MM.1S (cell line): ENCODE measurements at places on chromosomes 6 and 20.

GRCh38 chr6:32627831-32628230 lies 9.4 kb upstream of the HLA-DQA1 start:
- no peak for DNase-seq

DNA sequence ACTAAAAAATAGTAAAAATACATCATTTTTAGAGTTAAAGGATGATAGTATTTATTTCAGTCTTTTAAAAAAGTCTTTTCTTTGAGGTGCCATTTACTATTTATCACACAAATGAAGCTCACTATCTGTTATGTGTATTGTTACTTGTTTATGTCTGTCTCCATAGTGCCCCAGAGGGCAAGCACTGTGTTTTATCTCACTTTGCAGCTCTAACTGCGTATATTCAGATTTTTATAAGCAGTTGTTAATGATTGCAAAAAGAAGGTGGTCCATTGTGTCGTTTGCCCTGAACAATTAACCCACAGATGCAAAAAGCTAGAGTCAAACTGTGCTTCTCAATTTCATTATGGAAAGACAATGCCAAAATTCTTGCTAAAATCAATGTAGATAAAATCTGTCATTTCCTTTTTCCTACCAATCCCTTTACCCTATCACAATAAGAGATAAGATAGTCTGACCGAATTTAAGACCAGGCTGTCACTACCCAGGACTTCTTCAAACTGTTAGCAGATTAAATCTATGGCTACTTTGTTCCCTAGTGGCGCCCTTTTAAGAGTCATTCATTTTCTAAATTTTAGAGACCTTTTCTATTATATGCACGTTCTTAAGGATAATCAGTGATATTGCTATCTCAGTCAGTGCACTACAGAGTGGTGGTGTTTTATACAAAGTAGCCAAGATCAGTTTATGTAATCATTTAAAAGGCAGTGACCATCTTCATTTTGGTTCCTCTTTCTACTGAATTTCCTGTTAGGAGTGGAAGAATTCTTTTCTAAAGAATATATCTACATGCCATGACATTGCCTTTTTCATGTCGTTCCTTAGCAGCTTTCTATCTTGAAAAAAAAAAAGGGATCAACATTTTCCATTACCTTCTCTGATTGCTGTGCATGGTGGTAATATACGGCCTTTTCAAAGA lies 133.1 kb upstream of the PRDM1 start:
- no peak for DNase-seq

DNA sequence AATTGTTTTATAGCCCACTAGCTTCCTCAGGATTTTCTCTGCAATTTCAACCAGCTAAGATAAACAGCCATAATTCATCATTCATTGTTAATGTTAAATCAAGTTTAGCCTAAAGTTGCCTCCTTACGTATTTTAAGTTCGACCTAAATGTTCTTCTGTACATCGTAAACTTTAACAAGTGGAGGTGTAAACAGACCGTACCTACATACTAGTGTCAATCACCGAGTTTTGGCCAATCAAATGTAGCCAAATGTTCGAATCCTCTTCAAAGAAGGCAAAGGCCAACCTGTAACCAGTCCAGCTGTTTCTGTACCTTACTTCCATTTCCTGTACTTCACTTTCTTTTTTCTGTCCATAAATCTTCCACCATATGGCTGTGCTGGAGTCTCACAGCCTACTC lies 13.5 kb downstream of the MBOAT1 start:
- DNase-seq, result no peak

GRCh38 chr20:38649275-38649891 lies 47.8 kb downstream of the ARHGAP40 start:
- DNase-seq, result no peak

DNA sequence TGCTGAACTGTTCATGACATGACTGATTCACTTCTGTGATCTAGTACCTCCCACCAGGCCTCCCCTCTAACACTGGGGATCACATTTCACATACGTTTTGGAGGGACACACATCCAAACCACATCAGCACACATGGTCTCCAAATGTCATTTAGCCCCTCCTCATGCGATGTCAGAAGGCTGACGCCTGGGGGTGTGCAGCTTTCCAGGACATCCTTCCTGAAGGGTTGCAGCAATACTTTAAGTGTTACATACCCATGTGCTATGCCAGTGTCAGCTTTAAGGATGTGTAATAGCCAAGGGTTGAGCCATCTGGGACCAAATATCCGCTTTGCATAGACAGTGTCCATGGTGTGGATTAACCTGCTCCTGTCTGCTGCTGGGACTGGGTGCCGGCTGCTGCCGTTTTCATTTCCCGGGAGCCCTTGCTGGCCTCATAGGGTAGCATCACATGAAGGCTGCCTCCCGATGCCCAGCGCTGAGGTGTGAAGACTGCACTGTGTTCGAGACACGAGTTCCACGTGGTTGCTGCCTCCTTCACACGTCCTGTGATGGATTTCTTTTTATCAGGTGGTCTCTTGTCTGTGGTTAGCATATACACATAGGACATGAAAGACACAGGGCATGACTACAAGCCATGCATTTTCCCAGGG lies 219.0 kb downstream of the THBS2 start:
- DNase-seq, result no peak

- DNase-seq, result no peak
These were observed 701 bp downstream of the RFX6 start for GRCh38 chr6:116877743-116878142.

DNA sequence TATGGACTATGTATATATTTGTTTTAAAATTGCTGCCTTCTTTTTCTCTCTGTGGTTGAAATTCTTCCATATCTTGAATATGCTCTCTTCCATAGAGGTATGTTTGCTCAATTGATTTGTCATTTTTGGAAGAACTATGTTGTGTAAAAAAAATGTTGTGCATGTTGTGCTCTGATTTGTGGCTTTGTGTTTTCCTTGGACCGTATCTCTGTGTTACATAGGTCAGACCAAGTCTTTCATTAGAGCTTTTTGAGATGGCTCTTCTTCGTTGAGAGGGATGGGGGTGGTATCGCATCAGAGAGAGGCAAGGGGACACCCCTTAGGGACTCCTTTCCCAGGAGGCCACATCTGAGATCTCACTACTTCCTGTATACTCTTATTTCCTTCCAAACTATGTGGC lies 43.8 kb downstream of the TMEM244 start:
- DNase-seq, result no peak

DNA sequence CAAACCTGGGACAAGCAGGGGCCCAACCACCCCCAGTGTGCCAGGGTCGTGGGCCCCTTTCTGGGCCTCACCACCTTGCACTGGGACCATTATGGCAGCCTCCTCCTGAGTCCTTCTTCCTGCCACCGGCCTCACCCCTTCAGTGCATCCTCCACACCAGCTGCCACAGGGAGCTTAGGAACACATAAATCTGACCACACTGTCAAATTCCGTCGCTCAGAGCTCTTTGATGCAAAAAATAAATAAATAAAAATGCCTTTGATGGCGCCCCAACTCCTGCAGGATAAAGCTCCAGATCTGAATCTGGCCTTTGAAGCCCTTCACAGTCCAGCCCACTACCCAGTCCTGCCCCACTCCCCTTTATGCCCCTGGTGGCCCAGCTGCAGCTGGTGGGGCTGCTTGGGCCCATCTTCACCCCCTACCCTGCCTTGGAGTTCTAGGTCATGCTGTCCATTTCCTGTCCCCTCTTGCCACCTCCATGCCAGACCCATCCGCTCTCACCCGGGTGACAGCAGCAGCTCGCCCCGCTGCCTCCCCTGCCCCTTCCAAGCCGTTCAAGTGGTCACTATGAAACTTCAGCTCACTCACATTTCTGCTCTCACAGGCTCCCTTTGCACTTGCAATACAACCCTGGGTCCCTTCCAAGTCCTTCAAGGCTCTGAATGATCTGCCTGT lies 16.0 kb downstream of the MYH7B start:
- DNase-seq, result no peak

DNA sequence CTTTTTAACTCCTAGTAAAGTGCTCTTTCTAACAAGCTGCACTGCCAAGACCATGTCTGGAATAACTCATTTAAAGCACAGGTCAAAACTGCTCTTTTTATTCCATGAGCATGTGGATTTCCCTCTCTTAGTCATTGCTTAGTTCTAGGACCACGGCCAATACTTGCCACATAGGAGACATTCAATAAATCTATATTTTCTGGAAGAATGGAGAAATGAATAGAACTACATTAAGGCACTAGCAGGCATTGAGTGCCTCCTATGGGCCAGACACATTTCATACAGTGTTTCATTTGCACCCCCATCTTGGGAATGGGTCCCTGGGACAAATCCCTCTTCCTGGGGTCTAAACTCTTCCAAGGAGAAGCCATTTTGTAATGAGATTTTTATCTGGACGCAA lies 552.8 kb upstream of the CITED2 start:
- DNase-seq, result no peak

DNA sequence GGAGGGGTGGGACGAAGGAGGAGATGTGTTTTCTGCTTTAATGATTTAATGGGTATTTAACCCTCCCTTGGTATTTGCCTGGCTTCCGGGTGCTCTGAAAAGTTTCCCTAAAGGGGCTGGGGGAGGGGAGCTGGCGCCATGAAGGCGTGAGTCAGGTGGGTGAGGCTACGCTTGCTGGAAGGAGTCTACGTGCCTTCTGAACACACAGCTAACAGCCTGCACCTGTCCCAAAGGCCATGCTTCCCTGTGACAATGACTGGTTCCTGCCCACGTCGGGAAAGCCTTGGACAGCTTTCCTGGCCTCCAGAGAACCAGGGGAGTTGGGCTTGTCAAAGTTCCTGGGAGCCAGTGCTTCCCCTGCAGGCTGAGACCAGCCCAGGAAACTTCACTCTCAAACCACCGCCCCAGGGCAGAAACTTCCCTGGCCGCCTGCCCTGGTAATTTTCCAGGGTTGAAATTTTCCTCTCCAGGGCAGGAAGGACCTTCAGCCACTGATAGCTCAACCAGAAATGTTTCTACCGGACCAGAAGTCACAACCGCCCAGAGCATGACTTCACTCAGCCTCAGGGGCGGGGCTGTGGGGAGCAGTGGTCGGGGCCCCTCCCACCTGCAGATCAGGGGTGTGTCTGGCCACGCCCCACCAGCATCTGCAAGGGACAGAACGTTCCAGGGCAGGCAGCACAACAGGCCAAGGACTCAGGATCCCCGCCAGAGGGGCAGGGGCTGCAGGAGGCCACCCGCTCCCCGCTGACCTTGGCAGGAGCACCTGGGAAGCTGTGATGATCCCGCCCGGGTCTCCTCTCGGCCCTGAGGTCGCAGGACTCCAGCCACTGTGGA lies 18.6 kb upstream of the SLCO4A1 start:
- peak; percentile 90 for DNase-seq

- no peak for DNase-seq
These were observed 285.2 kb downstream of the UST start for GRCh38 chr6:149031859-149032598.

GRCh38 chr6:42498473-42499128 lies 46.9 kb upstream of the TRERF1 start:
- DNase-seq, result no peak

DNA sequence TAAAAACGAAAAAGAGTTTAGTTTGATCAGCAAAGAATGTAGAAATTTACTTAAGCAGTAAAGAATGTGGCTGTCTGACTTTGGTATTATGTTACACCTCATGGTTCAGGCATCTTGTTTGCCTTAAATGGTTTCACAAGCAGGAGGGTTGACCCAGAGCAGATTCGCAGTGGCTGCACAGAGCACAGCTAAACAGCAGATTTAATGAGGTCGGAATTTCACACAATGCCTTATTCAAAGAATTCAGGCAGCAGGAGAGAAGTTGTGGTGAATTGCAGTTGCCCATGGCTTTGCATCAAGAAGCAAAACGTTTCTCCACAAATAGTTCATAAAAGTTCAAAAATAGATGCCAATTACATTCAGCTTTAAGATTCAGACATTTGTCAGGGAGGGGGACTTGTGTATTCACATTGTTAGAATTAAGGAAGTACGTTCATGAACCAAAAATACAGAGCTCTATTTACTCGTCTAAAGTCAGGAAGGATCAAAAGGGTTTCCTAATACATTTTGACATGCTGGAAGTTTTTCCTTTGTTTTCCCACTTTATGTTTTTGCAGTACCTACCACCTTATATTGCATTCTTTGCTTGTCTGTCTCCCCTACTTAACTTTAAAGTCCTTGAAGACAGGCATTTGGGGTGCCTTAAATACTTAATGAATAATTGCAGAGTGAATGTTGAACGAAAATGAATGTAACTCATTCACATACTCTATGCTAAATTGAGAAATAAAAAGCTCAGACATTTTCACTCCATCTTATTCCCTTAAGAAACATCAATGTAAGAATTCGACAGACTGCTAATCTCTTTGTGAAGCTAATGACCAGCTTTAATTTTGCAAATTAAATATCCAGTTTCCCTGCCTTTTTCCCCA lies 1163.6 kb upstream of the CITED2 start:
- no peak for DNase-seq

DNA sequence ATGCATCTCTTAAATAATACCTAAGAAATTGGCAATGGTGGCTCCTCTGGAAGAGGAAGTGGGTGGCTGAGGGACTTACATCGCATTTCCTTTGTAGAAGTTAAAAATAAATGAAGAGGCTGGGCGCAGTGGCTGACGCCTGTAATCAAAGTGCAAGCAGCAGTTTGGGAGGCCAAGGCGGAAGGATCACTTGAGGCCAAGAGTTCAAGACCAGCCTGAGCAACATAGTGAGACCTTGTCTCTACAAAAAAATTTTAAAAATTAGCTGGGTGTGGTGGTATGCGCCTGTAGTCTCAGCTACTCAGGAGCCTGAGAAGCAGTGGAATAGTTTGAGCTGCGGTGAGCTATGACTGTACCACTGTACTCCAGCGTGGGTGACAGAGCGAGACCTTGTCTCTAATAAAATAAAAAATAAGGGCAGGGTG lies 12.2 kb upstream of the NCOA3 start:
- peak; percentile 53 for DNase-seq

DNA sequence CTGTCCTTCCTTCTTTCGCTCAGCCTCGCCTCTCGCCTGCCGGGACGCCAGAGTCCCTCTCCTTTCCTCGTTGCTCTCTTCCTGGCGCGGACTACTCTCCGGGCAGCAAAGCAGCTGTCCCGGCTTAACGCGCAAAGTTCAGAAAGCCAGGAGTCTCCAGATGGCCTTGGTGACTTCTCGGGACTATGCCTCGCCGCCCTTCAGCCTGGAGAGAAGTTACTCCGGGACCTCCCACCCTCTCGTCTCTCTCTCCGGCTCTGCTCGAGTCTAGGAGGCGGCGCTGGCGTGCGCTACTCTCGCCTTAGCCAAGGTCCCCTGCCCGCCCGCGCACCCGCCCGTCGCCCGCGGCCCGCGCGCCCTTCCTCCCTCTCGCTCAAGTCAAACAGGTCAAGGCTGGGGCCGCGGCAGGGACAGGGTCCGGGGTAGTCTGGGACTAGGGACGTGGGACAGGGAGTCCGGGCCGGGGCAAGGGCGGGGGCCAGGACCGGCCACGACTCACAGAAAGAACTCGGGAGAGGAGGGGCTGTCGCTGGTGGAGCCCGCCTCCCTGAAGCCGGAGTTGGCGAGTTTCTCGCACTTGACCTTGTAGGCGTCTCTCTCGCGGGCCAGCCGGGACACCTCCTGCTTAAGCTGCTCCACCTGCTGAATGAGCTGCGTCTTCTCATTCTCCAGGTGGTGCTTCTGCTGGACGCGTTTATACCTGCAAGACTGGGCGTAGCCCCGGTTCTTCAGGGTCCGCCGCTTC lies 1.5 kb downstream of the MAFB start:
- DNase-seq, result no peak
